Esophagus squamous epithelium (tissue), 5 donors: ENCODE measurements at places on chromosomes 12 and 14. TPM values are rescaled to one million over a fixed set of nuclear protein-coding genes. Genes with fewer than 3 reads are reported as not detected.

DNA sequence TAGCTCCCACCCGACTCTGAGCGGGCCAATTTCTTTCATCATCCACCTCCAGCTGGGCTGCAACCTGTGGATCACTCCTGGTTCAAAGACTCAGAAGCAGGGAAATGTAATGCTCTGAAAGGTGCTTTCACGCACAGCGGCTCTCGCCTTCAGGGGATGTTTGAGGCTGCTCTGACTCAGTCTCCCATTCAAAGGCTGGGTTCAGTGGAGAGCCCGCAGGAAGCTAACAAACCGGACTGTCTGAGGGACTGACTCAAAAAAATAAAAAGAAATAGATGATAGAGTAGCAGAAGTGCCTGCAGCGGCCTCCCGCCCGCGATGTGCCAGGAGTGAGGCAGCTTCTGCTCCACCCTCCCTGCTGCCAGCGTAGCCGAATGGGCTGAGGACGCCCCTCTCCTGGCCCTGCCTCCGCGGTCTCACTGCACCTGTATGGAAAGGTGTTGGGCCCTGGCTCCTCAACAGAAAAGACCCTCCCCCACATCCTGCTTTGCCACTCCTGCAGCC, 98.0 kb downstream of the GCH1 start:
- no peak for DNase-seq

- no peak for DNase-seq
Measured at GRCh38 chr12:127271776-127272175, 995.2 kb upstream of the TMEM132C start.

- DNase-seq, result no peak
Measured at GRCh38 chr12:110059651-110060000, 11.3 kb upstream of the C12orf76 start.

The JPH4 gene
- 0.21 TPM for total RNA-seq

- DNase-seq, result no peak
Measured at GRCh38 chr12:89250636-89251035, 101.7 kb downstream of the DUSP6 start.

DNA sequence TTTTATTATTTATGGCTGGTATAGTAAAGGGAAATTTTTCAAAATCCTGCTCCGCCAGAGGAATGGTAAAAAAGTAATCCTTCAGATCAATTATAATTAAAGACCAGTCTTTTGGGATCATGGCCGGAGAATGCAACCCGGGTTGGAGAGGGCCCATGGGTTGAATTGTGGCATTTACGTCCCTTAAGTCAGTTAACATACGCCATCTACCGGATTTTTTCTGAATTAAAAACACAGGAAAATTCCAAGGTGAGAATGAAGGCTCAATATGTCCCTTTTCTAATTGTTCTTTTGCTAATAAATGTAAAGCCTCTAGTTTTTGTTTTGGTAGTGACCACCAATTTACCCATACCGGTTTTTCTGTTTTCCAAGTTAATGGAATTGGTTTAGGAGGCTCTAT, 602.8 kb downstream of the ALG10 start:
- DNase-seq, result no peak

The COCH gene
- total RNA-seq, result 0.26 TPM

- DNase-seq, result no peak
Measured at GRCh38 chr14:98754343-98755020, 517.5 kb downstream of the BCL11B start.

DNA sequence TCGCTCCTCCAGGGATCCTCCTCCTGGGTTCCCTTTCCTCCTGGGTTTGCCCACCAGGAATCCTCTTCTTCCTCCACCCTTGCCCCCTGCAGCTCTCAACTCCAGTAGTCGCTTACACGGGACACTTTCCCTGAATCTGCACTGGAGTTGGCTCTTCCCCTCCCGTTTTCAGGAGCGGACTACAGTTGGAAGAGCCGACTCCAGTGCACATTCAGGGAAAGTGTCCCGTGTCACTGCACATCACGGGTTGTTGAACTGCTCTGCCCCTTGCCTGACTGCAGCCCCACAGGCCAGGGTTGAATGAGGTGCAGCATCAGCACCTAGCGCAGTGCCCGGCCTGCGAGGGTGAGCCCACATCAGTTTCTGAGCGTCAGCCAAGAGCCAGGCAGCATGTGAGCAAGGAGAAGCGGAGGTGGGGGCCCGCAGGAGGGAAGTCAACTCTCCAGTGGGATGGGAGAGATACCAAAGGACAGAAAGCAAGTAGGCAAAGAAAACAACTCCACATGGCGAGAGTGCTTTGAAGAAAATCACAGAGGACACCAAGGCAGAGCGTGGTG, 13.1 kb downstream of the RAPGEF3 start:
- DNase-seq, result no peak

The COX8C gene
- total RNA-seq, result not detected
